Stimulated activated CD4-positive, alpha-beta T cell treated with anti-CD3 and anti-CD28 coated beads, TNF-alpha, amount 100 ng/mL, for 4 hours (primary cell): ENCODE measurements at places on chromosomes 2 and 18.

- DNase-seq = no peak
Observed at GRCh38 chr18:25423267-25423666, 71.3 kb upstream of the ZNF521 start.

DNA sequence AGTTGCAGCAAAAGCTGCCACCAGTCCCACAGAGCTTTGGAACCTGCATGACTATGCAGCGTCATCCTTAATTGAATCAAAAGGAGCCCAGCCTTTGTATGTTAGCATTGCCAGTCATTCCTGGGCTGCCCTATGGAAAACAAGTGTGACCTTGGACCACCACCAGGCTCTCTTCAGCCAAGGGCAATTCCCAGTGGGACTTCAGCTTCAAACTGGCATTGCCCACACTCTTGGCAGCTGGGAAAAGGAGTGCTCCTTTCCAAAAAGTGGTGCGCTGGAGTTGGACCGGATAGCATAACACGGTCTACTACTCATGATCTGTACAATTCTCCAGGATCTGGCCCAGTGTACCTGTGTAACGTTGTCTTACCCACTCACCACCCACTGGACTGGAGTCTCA is 259.5 kb downstream of the MREG start:
- DNase-seq = no peak

DNA sequence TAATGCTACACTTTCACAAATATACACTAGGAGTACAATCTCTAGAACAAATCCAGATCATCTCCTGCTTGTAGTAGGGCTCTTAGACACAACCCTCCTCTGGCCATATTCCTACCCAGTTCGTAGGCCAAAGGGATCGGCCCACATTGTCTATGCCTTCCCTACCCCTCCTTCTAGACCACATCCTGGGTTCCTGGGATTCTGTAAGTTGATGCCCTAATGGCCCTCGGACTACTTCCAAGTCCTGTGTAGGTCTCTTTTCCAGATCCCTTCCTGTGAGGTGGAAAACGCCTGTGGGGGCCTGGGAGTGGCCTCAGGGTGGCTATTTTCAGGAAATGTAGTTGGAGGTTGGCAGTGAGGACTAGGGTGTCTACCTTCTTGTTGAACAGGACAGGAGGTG is 289.7 kb downstream of the ZNF385B start:
- no peak for DNase-seq

- DNase-seq = no peak
Observed at GRCh38 chr2:65358678-65359400, 73.6 kb downstream of the SPRED2 start.

- no peak for DNase-seq
Observed at GRCh38 chr18:66461344-66461743, 142.5 kb downstream of the CDH19 start.

DNA sequence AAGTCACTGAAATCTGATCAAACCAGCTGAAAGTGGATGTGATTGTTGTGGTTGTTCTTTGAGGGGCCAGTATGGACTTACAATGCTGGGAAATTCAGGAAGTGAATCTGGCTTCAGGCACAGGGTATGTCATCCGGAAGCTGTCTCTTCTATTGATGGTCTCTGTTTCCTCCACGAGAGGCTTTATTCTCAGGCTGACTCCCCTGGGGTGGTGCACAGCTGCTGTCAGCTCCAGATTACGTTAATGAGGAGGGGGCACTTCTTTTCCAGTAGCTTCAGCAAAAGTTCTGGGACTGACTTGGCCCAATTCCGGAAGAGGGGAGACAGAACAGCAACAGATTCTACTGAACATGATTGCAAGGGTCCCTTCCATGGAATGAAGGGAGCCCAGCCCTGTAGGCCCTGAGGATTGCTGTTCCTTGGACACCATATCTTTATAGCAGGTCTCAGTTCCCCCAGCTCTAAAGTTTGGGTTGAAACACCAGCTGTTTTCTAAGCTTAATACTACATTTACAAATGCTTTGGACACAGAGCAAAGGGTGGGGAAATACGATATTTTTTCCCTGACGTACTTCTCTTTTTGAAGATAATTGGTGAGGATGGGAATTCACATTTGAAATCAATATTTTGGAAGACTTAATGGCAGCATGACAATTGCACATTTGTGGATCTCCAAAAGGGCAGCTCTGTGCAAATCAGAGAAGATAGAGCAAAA is 400.9 kb downstream of the TSN start:
- DNase-seq = no peak

GRCh38 chr2:88400037-88400767 is 52.3 kb downstream of the FOXI3 start:
- no peak for DNase-seq

DNA sequence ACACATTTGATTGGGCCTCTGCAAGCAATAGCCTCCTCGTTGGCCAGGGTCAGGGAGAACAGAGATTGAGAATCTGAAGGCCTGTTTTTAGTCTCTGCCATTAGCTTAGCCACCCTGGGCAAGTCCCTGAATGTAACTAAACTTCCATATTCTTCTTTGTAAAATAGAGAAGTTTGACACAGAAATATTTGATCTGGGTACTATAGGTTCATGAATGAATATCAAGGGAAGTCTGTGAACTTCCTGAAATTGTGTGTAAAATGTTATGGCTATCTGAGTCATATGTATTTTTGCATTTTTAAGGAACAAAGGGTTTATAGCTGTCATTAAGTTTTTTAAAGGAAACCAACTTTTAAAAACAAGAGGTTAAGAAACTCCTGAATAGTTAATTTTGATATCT is 23.2 kb downstream of the RND3 start:
- DNase-seq = no peak

GRCh38 chr2:201701646-201702045 is 3.2 kb upstream of the MPP4 start:
- no peak for DNase-seq

- DNase-seq = no peak
Observed at GRCh38 chr2:102024410-102024809, 32.6 kb downstream of the IL1R2 start.

- DNase-seq = no peak
Observed at GRCh38 chr2:39377226-39377939, 59.7 kb downstream of the MAP4K3 start.

DNA sequence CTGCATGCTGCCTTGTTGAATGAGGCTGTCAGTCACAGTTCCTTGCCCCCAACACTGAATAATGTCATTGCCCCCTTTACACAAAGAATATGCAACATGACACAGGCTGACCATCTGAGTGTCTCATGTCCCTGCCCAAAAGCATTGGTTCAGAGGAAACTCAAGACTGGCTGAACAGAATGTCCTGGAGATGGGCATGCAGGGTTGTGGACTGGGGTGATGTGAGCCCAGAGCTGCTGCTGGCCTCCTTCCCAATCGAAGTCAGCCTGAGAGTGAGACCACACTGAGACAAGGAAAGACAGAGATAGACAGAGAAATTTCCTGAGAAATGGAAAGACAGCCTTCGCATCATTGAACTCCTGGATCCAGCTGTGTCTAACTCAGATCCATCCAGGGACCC is 110.1 kb downstream of the PID1 start:
- no peak for DNase-seq
